ENCODE measurements at places on chromosomes 7 and 10.

DNA sequence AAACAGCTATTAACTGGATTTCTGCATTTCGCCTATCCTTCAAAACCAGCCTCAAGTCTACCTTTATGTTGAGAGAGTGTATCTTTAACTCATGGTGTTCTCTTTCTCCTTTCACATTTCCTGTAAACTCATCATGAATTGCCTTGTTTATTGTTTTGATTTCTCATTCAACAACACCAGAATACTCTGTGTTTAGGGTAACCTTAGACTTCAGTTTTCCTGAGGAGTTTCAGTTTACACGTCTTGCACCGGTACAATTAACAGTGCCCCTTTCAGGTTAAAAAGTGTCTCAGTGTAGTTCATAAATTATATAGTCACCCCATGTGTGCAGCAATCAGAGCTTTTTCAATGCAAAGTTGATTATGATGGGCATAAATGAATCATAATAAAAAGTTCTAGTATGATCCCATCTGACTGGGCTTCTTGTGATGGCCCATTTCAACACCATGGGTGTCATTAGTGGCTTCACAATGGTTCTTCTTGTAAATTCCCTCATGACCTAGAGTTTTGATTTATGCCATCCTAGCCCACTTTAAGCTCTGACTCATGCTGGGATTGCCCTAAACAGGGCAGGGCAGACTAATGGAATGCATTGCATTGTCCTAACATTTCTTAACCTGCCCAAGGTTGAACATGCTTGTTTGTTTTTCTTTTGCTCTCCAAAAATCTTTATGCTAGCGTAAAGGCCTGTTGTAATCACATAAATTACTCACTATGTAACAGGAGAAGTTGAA is 22.0 kb downstream of the ITGB8 start:
- no peak for DNase-seq

DNA sequence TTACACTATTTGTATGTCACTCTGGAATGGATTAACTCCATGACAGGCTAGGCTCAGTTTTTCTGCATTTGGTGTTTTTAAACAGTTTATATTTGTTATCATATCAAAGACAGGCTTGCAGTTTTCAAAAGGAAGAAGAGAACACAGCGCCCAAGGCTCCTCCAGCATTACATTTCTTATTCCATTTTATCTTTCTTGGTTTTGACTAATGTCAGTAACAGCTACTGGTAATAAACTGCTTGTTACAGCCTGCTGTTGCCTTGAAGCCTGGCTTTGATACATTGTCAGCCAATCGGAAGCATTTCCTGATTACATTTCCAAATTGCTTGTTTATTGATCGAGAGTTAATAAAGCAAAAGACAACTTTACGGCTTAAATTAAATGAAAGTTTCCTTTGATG is 166.0 kb upstream of the MDFIC start:
- no peak for DNase-seq

DNA sequence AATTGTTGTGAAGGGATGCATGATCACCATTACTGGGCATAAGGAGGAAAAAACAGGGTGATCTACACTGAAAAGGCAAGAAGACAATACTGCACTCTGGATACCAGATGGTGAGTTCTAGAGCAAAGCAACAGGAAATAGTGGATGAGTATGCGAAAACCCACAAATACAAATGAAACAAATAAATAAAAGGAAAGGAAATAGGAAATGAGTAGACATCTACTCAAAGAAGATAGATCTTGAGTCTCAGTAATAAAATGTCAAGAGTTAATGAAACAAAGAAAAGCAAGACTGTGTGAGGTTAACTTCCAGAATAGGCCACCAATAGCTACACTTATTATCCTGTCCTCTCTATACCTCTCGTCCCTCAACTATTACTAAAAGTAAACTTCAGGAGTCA is 11.7 kb downstream of the ORC5 start:
- no peak for DNase-seq

DNA sequence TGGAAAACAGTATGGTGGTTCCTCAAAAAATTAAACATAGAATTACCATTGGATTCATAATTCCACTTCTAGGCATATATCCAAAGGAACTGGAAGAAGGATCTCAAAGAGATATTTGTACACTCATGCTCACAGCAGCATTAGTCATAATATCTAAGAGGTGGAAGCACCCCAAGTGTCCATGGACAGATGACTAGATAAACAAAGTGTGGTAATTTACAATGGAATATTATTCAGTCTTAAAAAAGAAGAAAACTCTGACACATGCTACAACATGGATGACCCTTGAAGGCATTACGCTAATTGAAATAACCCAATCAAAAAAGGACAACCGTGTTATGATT is 594.2 kb downstream of the KCNMA1 start:
- no peak for DNase-seq

- DNase-seq = no peak
Observed at GRCh38 chr7:75983471-75984129, 10.8 kb downstream of the TMEM120A start.

DNA sequence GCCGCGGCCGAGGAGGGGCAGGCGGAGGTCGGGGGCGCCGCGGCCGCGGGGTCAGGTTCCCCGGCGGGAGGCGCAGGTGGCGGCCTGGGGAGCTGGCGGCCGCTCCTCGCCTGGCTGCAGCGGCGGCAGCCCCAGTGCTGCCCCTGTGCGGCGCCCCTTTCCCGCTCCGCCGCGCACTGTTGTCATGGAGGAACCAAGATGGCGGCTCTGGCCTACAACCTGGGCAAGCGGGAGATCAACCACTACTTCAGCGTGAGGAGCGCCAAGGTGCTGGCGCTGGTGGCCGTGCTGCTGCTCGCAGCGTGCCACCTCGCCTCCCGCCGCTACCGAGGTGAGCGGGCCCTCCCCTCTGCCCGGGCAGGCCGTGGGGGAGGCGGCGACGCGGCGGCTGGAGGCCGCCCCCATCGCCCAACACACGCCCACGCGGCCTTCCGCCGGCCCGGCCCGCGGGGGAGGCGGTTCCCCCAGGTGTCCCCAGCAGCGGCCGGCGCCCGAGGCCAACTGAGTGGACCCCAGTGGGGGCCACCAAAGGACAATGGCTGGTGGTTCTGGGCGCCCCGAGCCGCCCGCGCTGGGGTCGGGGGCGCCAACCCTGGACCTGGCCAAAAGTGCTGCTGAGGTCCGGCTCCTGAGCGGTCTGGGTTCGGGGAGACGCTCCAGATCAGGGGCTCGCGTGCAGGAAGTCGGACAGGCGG is 425 bp downstream of the CASD1 start:
- DNase-seq = peak; percentile 81

DNA sequence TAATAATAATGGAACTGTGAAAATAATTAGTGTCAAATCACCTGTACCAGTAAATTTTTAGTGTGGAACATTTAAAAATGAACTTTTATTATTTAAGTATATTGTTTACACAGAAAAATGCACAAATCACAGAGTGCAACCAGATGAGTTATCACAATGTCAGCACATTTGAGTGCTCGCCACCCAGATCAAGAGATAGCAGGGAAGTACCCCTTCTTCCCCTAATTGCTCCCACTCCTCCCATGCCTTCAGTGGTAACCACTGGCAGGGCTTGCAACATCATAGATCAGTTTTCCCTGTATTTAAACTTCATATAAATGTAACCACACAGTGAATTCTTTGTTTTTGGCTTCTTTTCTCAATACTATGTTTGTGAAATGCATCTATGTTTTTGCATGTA is 7.8 kb upstream of the GPR141 start:
- DNase-seq = peak; percentile 75

GRCh38 chr7:47179812-47180515 is 401.9 kb downstream of the TNS3 start:
- peak; percentile 75 for DNase-seq

- no peak for DNase-seq
Observed at GRCh38 chr7:105826143-105826542, 50.3 kb downstream of the ATXN7L1 start.

- DNase-seq = no peak
Observed at GRCh38 chr7:13153742-13154141, 466.3 kb downstream of the ARL4A start.

- no peak for DNase-seq
Observed at GRCh38 chr10:122281751-122282150, 10.7 kb downstream of the BTBD16 start.

DNA sequence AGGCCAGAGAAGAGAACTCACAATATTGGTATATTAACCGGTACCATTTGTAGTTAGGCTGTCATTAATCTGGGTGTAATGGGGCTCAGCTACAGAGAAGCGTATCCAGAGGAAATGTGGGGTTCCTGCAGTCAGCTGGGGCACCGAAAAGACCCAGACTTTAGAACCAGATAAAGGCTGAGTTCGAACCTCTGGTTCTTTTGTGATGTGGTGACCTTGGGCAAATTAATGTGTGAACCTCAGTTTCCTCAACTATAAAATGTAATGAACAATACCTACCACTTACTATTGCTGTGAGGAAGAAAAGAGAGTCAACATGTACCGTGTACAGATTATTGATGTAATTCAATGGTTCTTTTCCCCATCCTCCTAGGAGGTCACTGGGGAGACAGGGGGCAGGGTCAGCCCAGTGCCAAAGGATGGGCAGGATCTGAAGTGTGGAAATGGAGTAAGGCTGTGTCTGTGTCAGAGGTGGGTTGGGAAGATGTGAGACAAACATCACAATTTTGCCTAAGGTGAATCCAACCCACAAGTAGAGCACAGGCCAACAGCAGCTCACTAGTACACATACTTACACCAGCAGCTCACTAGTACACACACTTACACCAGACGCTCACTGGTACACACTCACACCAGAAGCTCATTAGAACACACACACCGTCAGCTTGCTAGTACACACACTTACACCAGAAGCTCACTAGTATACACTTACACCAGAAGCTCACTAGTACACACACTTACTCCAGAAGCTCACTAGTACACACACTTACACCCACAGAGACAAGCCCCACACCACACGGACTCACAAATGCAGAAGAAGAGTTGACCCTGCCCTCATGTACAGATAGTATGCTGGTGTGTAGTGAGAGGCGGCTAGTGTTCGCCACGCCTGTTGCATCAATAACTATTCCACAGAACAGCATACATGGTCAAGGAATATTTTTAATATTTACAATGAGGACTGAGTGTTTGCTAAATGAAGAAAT is 28.0 kb downstream of the PRSS2 start:
- DNase-seq = no peak
